ENCODE measurements at places on chromosomes 1 and 21. TPM values are rescaled to one million over a fixed set of nuclear protein-coding genes. Genes with fewer than 3 reads are reported as not detected.
A peak's percentile ranks its signal among the peaks of the same experiment; 100 is the strongest.

DNA sequence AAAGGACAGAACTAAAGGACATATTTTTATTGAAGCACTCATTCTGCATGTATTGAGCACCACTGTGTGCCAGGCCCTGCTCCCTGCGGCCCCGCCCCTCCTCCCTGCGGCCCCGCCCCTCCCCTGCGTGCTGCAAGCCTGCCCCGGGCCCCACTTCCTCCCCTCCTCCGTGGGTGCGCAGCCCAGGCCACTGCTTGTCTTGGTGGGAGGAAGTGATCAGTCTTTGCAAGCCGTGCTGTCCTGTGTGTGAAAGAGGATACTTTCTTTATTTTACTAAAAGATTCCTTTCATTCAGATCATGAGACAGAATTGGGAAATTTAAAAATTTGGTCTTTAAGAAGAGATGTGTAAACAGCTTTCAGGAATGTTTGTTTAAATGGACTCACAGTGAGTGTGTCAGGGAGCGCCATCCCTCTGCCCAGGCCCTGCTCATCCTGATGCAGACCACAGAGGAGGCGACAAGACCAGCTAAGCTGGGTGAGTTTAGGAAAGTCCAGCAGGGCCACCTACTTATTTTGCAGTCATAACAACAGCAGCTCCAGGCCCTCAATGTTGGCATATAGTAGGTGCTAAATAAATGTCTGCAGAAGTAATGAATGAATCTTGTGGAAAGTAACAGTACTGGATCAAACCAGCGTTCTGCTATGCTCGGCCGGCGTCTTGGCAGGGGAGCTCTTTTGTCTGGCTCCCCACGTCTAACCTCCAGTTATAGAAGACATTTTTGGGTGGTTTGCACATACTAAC, 88.3 kb upstream of the SELENON start:
- H3K4me3 ChIP-seq = no peak overlapping the region
- peak; percentile 71 for DNase-seq
- H3K27ac ChIP-seq = no peak overlapping the region
- peaks cover 19% of the 10 kb centered on the region for H3K4me1 ChIP-seq
- peaks cover 13% of the 10 kb centered on the region for H3K27me3 ChIP-seq

The HFM1 gene
- total RNA-seq = not detected

The PHACTR4 gene
- 27.8 TPM for total RNA-seq

DNA sequence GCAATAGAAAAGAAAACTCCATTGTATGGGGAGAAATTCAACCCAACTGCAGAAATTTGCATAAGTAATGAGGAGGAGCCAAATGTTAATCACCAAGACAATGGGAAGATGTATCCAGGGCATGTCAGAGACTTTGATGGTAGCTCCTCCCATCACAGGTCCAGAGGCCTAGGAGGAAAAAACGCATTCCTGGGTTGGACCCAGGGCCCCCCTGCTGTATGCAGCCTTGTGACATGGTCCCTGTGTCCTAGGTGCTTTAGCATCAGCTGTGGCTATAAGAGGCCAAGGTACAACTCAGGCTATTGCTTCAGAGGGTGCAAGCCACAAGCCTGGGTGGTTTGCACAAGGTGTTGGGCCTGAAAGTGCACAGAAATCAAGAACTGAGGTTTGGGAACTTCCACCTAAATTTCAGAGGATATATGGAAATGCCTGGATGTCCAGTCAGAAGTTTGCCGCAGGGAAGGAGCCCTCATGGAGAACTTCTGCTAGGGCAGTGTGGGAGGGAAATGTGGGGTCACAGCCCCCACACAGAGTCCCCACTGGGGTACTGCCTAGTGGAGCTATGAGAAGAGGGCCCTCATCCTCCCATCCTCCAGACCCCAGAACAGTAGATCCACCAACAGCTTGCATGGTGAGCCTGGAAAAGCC, 162.3 kb downstream of the TGFB2 start:
- no peak overlapping the region for H3K4me3 ChIP-seq
- no peaks in the 10 kb centered on the region for H3K4me1 ChIP-seq
- H3K36me3 ChIP-seq = no peaks in the 10 kb centered on the region
- H3K27me3 ChIP-seq = no peaks in the 10 kb centered on the region

The SAMD11 gene
- not detected for total RNA-seq

DNA sequence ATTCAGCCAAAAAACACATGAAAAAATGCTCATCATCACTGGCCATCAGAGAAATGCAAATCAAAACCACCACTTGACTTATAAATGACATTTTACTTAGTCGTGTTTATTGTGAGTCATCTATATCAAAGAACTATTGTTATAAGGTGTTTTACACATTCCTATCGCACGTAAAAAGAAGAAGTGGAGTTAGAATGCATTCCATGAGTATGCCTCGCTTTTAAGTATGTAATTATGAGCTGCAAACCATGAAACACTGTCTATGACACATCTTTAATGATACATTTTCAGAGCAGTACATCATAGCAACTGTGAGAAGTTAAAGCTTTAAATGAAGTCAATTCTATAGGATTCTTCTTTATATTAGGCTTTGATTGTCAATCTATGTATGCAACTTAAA, 614.3 kb upstream of the ADAMTS5 start:
- no peak overlapping the region for H3K4me3 ChIP-seq
- H3K27ac ChIP-seq = no peak overlapping the region
- no peak for DNase-seq
- H3K36me3 ChIP-seq = no peaks in the 10 kb centered on the region
- no peaks in the 10 kb centered on the region for H3K4me1 ChIP-seq

The NBPF6 gene
- not detected for total RNA-seq

- no peaks in the 10 kb centered on the region for H3K27me3 ChIP-seq
- H3K36me3 ChIP-seq = peaks cover 38% of the 10 kb centered on the region
- no peak overlapping the region for H3K4me3 ChIP-seq
- no peak for DNase-seq
Observed at GRCh38 chr1:184930645-184931044, 43.7 kb downstream of the NIBAN1 start.
